Activated naive CD8-positive, alpha-beta T cell treated with anti-CD3 and anti-CD28 coated beads for 36 hours (primary cell): ENCODE measurements at places on chromosomes 4 and X. TPM values are rescaled to one million over a fixed set of nuclear protein-coding genes. Genes with fewer than 3 reads are reported as not detected.

- peaks cover 18% of the 10 kb centered on the region for H3K36me3 ChIP-seq
- peak overlapping the region; percentile 29 for H3K4me3 ChIP-seq
- no peak for DNase-seq
- peak overlapping the region; percentile 83 for H3K27ac ChIP-seq
- H3K4me1 ChIP-seq = peaks cover 22% of the 10 kb centered on the region
These were observed 8.8 kb downstream of the ZAR1 start for GRCh38 chr4:48498895-48499294.

DNA sequence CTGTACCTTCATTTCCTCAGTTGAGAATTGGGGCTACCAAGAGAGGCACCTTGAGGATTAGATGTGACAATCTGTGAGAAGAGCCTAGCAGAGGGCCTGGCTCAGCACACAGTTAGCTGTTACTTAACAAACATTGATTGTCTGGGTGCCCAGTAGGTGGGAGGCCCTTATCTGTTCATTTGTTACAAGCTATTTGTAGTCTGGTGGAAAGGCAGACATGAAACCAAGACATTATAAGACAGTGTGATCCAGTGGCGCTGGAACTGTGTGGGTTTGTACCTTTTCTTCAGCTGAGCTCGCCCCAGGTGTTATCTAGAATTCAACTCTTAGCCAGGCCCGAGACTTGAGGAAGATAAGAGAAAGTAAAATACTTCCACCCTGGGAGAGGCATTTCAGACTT, 16.9 kb downstream of the AKAP4 start:
- no peaks in the 10 kb centered on the region for H3K36me3 ChIP-seq
- no peaks in the 10 kb centered on the region for H3K4me1 ChIP-seq
- H3K27me3 ChIP-seq = no peaks in the 10 kb centered on the region
- no peak for DNase-seq

- H3K4me1 ChIP-seq = no peaks in the 10 kb centered on the region
- H3K27ac ChIP-seq = no peak overlapping the region
- no peaks in the 10 kb centered on the region for H3K36me3 ChIP-seq
- peaks cover 14% of the 10 kb centered on the region for H3K27me3 ChIP-seq
- H3K4me3 ChIP-seq = no peak overlapping the region
These were observed 33.1 kb upstream of the FGF5 start for GRCh38 chr4:80233390-80233789.

Gene CLNK
- 0.35 TPM for total RNA-seq

GRCh38 chr4:52371841-52372240, 287.3 kb downstream of the USP46 start:
- no peak for DNase-seq
- no peaks in the 10 kb centered on the region for H3K36me3 ChIP-seq
- H3K4me3 ChIP-seq = no peak overlapping the region
- no peak overlapping the region for H3K27ac ChIP-seq
- no peaks in the 10 kb centered on the region for H3K4me1 ChIP-seq

DNA sequence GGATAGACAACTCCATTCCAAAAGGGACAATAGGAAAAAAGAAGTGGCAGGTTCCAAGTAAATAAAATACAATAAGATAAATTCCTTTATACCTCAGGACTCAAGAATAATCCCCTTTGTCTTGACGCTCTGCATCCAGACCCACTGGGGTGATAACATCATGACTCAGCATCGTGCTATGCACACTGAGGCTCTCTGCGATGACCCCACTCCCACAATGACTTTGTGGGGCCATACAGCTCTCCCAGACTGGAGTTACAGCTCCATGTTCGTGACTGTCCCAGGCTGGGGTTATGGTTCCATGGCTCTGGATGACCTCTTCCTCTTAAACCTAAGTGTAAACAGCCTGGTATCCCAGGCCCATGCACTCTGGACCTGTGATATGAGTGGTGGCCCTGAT, 254.5 kb upstream of the ADGRL3 start:
- no peaks in the 10 kb centered on the region for H3K27me3 ChIP-seq
- no peaks in the 10 kb centered on the region for H3K4me1 ChIP-seq
- H3K27ac ChIP-seq = no peak overlapping the region
- H3K4me3 ChIP-seq = no peak overlapping the region
- no peaks in the 10 kb centered on the region for H3K36me3 ChIP-seq
- DNase-seq = no peak

Gene RFC1
- 128 TPM for total RNA-seq

Gene RPGR
- 9.4 TPM for total RNA-seq

Gene GPRASP3
- total RNA-seq = 3.2 TPM
